ENCODE measurements at places on chromosomes 1 and 21.

DNA sequence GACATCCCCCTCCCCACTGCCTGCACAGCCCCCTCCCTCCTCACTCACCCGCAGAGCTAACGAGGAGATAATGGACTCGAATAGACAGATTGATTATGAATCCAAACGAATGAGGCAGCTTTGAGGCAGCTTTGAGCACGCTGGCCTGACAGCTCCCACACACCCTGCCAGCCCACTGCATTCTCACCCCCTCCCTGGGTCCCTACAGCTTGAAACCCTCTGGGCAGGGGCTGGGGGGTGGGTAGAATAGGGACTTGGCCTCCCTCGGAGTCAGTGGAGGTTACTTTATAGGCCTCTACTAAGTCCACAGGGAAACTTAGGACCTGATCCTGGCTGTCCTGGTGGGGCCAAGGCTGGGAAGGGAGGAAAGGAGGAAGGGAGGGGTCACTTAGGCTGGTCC, 1.9 kb downstream of the NTRK1 start:
- no peak for DNase-seq

DNA sequence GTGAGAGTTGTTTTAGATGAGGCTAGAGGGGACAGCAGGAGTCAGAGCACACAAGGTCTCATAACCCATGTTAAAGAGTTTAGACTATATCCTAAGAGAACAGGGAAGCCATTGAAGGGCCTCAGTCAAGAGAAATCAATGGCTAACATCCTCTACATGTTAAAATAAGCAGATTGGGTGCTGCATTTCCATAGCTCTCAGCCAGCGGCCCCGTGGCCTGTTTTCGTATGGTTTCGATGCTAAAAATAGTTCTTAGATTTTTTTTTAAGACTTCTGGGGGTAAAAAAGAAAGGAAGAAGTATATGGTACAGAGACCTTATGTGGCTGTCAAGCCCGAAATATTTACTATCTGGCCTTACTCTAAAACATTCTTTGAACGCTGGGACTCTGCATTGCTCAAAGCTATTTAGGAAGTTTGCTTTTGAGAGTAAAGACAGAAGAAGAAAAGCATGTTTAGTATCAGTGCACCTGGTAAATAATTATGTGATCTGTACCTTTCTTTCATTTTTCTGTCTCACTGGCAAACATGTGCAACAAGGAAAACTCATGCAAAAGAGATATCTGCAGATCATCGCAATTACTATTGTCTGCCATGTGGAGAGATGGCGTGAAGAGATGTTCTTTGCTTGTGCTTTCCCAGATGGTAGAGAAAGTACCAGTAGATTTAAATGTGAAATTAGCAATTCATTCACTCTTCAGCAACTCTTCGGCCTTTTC, 8.4 kb downstream of the PDIK1L start:
- no peak for DNase-seq

- DNase-seq, result no peak
These were observed 1.9 kb downstream of the FAM110D start for GRCh38 chr1:26160527-26161414.

- DNase-seq, result no peak
These were observed 16.2 kb downstream of the SZT2 start for GRCh38 chr1:43405876-43406234.

DNA sequence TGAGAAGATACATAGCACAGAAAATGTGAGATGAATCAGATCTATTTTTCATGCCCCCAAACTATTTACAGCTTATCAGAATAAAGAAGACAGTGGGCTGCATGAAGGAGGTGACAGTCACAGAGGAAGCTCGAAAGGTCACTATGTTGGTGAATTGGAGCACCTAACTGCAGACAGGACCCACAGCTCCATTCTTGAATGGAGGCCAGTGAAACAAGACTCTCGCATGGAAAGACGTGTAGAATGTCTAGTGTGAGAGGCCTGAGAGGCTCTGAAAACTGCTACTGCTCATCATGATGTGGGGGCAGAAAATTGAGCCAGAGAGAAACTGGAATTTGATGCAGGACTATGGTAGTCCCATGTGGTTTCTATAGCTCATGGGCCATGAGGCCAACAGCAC, 60.3 kb upstream of the CCDC190 start:
- no peak for DNase-seq

DNA sequence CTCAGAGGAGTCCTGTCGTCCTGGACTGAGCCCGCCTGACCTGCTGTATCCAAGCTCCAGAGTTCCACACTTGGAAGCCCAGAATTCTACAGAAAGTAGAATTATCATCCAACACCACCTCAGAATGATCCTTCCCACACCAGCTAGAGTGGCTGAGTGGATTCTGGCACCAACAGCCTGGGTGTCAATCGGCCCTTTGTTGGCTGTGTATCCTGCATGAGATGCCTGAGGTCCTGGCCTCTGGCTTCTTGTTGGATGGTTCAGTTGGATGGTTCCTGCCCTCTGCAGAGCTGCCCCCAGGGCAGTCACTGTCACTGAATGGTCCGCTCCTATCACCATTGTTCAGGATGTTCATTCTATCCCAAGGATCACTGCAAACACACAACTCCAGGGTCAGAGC, 49.8 kb downstream of the PGBD5 start:
- DNase-seq, result no peak

- DNase-seq, result no peak
These were observed 229.2 kb downstream of the PTGER3 start for GRCh38 chr1:70818401-70818800.

DNA sequence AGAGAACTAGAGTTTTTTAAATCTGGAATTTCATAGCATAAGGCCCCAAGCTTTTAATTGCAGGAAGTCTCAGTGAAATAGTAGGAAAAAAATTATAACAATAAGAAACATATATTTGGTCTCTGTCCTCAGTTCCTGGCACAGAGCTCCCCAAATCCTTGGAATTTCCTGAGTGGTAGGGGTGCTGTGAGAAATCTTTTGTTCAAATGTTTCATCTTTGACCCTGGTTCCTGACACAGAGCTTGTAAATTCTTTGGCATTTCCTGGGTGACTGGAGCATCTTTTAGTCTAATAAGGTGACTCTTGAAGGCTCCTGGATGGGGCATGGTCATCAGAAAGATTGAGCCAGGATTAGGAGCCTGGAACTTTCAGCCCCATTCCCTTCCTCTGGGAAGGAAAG, 225.7 kb upstream of the AJAP1 start:
- no peak for DNase-seq

DNA sequence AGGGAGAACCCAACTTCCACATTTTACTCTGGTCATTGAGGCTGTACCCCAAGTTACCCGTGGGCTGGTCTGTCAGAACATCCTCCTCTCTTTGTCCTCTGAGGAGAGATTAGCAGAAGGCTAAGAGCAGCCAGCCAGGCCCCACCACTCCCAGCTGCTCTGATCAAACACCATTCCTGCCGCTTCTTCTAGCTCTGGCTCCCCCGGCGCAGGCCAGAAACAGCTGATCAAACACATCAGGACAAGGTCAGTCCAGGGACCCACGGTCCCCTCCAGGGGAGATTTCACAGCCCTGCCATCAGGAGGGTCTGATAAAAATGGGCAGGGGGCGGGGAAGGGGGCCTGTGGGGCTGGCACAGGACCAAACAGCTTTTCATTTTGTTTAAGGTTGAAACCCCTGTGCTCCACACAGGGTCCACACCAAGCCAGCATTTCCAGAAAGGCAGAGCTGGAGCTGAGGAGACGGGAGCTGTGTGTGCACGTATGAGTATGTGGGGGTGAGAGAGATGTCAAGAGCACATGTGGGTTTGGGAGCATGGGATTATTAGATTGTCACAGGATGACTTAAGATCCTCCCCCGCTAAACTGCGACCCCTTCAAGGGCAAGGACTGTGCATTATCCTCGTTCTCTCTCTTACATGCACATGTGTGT, 29.9 kb upstream of the EPHA8 start:
- DNase-seq, result no peak

DNA sequence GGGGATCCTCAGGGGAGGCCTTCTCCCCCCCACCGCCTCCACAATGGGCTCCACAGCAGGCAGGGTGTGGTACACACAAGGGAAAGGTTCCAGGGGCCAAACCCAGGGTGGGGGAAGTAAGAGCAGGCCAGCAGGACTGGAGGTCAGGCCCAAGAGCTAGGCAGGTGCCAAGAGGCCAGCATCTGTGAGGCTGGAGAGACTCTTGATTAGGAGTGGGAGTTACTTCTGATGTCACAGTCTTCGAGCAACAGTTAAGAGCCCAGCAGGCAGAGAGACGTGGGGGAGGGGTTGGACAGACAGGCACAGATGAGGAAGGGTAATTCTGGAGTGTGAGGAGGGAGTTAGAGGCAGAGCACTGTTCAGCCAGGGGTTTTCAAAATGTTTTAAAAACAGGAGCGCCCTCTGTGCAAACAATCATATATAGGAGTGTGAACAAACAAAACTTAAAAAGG, 55.8 kb downstream of the SLC9A1 start:
- peak; percentile 67 for DNase-seq

DNA sequence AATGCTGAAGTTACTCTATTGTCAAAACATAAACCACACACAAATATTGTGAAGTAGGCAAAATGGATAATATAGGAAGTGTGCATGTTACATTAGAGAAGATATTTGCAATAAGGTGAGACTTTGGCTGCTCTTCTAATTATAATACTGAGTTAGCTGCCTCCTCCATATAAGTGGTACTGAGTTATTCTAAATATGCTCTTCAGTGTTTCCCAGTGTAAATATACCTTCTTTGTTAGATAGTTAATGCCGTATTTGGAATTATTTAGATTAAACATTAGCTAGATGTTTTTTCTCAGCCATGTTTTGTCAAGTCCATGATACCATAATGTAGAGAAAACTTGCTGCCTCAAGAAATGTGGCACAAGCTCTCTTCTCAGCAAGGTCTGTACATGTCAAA, 186.4 kb downstream of the PTPRC start:
- no peak for DNase-seq

- DNase-seq, result no peak
These were observed 90.6 kb upstream of the USP24 start for GRCh38 chr1:55305735-55306134.

GRCh38 chr1:236766506-236766905, 28.6 kb upstream of the MTR start:
- DNase-seq, result no peak

DNA sequence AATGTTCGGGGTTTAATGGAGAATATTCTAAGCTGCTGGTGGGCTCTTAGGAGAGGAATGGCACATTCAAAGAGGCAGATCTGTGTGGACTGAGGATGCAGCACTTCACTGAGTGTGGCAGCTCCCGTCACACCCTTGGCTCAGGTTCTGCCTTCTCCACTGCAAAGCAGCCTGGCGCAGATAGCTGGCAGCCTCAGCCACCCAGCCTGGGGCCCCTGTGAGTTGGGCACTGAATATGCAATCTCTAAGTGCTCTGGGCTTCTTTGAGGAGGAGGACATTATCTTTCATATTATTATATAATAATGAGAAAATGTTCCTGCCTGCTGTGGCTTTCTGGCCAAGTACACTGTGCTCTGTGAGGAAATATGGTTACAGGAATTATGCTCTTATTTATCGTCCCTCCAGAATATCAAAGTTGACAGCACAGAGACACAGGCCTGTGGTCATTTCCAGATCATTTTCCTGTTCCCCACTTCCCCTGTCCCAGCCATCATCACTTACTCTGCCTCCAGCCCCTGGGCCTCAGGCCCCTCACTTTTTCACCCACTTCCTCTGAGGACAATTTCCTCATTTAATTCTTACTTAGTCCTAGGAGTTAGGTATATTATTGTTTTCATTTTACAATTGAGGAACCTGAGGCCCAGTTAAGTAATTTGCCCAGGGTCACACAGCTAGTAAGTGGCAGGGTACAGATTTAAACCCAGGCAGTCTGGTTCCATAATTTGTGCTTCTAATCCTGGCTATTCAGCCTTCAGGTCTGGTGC, 53.6 kb downstream of the MAB21L3 start:
- DNase-seq, result no peak

DNA sequence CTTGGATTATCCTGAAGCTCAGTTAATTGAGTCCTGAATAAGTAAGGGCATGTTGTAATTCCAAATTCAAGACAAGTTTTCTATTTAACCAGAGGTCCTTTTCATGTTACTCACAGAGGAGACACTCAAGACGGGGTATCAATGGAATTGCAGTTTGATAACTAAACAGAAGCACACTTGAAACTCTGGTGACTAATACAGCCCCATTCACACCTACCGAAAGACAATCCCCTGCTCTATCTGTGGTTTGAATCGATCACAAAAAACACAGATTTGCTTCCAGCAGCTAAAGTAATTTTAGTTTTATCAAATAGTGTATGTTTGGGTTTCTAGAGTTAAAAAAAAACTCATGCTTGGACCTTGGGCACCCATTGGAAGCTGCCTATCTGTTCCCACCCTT, 60.4 kb downstream of the TEX35 start:
- DNase-seq, result no peak

- DNase-seq, result no peak
These were observed 5.1 kb downstream of the DCST1 start for GRCh38 chr1:155038602-155039307.

DNA sequence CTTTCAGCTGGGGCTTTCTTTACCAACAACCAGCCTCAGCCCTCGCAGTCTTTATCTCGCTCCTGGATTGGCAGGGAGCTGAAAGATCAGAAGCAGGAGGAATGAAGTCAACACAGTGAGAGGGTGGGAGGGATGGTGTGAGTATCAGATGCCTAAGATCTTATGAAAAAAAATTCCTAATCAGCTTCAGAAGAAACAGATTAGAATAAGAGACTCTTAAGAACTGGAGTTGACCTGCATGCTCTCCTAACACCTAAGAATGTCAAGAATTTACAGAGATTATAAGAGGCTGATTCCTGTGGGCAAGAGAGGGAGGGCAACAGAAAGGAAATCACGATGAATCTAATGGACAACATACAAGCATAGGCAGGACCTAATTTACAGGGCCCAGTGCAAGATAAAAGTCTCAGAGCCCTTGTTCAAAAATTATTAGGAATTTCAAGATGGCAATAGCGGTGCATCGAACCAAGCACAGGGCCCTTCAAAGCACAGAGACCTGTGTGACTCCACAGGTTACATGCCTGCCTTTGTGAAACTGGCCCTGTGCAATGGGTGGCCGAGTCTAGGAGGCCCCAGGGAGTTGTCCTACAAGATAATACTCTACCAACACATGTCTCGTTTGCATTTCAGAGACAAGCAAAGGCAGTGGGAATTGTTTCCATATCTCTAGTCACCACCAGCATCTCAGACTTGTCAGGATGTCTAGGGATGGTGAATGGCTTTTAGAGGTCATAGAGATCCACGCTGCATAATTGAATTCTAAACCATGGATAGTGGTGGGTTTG, 65.3 kb upstream of the PPP2R5A start:
- peak; percentile 79 for DNase-seq

GRCh38 chr1:4752059-4752458, 97.7 kb downstream of the AJAP1 start:
- DNase-seq, result no peak

DNA sequence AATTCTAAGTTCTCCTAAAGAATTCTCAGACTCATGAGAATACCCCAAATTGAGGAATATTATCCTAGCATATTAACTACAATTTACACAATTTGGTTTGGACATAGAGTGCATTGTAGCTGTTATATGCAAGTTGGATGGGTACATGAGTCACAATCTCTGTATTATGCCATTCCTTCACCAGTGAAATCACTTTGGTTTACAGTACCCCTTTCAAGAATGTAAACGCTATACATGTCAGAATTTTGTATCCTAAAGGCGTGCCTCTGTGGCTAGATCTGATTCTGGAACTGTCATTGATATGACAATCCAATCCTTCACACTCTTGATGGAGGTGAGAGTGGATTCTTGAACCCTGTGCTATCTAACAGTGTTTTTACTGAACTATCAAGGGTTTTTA, 6.7 kb upstream of the IL10RB start:
- DNase-seq, result no peak

GRCh38 chr1:90716552-90717355, at the start of gene BARHL2:
Gene BARHL2, minus strand, starts transcription at chr1:90717302. Its CDS starts 107 bp downstream, at chr1:90717195.
- DNase-seq, result no peak

- DNase-seq, result no peak
These were observed 4.3 kb downstream of the PEA15 start for GRCh38 chr1:160209321-160210046.
